ENCODE measurements at places on chromosomes 1 and 21. TPM values are rescaled to one million over a fixed set of nuclear protein-coding genes. Genes with fewer than 3 reads are reported as not detected.

DNA sequence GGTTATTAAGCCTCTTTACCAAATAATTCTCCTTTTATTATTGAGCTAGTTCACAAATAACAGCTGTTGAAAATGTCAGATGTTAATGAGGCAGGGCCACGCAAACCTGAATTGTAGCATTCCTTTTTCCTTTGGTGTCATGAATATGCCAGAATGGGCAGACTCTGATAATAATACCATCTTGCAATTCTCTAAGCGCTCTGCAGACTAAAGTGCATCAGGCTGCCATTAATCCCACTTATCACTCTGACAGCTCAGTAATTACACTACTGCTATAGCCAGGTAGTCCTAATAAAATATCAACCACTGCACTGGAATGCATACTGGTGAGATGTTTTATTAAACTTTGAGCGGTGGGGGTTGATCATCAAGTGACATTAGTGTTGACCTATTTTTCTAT, 177.7 kb downstream of the DPYD start:
- DNase-seq: no peak

GRCh38 chr1:109773203-109773899, 9.6 kb upstream of the EPS8L3 start:
- no peak for DNase-seq

Gene CD247
- polyA plus RNA-seq: not detected

GRCh38 chr1:7009741-7010525, 224.7 kb downstream of the CAMTA1 start:
- DNase-seq: no peak

DNA sequence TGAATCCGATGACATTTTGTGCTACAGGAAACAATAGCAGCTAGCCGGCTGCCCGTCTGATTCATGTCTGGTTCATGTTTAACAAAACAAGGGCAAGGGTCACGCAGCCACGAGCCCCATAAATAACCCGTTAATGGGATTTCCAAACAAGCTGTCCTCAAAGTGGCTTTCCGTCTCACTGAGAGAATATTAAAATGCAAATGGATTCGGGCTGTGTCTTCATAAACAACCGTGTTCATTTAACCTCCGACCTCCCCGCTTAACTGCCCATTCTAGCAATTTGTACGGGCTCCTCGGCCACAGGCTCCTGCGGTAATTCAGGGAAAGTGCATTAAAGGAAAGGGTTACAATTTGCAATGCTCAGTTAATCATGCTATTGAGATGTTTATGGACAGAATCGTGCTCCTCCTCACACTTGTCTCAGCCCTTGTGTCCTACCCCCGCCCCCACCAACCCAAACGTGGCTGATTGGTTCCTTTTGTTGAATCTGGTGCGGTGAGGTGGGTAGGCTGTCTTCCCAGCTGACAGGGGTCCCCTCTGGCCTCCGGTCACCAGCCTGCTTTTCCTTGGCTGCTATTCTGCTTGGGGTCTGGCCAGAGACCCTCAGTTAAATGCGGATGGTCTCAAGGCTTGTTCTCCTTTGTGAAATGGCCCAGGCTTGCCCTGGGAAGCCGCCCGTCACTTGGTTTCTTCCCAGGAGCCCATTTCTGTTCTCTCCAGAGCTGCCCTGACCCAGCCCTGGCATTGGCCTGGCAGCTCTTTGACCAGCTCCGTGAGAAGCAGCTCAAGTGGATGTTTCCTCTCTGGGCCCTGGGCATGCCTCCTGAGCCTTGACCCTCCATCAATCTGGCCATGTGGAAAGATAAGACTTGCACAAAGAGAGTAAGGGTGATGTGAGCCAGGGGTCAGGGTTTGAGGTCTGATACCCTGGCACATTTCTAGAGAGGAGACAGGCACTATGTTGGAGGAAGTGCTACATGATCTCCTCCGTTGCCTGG, 200.7 kb upstream of the POU3F1 start:
- DNase-seq: peak; percentile 17

Gene OLFML2B
- 3.5 TPM for polyA plus RNA-seq

Gene GABPB2
- polyA plus RNA-seq: 16.2 TPM

DNA sequence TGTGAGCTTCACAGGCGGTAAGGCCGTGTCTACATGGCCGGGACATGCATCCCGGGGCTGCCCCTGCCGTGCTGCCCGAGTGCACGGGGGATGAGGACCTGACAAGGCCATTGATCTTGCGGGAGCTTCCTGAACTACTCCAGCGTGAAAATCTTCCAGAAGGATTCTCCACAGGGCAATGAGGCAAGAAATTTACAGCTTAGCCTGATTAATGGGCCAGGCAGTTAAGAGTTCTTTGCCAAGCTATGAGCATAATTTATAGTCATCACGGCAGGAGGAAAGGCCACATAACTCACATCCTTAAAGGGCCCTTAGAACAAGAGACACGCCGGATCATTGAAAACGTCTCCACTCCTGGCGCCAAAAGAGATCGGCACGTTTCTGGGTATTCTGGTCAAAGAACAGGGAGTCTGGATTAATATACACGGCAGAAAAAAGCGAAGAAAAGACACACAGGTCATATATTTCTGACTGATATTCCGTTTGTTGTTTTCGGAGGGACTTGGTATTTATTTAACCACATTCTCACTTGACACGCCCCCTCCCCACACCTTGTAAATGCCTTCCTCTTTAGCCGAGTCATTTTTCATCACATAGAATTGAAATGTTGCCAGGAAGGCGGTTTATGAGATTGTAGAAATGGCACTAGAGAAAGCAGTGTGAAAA, 180.5 kb downstream of the DYRK1A start:
- DNase-seq: peak; percentile 19

DNA sequence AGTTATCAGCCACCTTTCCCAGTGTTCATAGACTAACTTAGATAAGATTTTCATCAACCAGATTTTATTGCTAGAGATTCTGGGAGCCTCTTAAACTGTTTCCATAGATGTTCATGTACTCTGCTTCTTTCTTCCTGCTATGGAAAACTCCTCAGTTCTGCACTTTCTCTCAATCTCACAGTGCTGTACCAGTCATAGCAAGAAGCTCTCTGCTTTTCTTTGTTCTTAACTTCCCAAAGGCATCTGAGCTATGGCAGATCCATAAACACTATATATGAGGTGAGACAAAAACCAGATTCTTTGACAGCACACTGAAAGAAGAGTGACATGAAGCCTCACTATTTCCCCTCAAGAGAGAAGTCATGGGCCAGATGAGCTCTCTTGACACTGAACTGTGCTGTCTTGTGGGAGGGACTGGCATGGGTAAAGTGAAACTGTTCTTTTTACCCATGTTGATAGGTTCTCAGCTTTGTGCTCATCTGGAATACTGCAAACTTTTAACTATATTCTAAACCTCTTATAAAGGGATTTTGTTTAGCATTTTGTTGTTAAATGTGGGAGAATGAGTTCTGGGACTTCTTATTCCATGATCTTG, 64.2 kb upstream of the LYPLAL1 start:
- no peak for DNase-seq

- DNase-seq: peak; percentile 10
Measured at GRCh38 chr1:33586106-33586505, 113.7 kb downstream of the ZSCAN20 start.

- DNase-seq: no peak
Measured at GRCh38 chr1:27604579-27605299, 795 bp upstream of the AHDC1 start.

- no peak for DNase-seq
Measured at GRCh38 chr1:109932679-109933078, 22.0 kb downstream of the CSF1 start.

Gene RCAN3
- polyA plus RNA-seq: 6.3 TPM

Gene SELP
- not detected for polyA plus RNA-seq

- DNase-seq: no peak
Measured at GRCh38 chr1:89815611-89816010, 5.2 kb upstream of the LRRC8D start.

DNA sequence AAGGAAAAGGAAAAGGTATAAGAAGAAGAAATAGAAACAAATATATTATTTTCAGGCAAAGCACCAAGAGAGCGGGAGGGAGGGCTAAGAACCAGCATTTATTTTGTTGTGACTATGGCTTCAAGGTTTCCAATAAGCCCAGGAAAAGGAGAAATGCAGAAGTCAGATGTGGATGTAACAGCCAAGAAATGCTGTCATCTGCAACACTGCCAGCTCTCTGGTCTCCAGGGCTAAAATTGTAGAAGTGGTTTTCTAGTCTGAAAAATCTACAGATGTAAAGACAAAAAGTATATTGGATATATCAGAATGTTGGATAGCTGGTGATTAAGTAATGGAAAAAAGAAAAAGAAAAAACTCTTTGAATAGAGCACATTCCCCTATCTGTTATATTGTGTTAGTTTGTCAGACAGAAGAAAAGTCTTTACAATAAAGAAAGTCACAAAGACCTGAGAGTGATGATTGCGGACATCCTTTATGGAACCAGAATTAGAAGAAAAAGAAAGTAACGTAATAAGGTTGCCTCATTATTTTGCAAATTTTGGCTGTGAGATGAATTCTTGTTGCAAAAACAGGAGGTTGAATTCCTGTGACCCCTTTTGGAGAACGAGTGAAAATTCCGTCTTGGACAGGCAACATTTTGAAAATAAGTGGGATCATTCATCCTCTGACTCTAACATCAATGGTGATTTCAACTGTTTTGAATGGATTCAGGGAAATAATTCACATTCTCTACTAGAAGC, 938.1 kb downstream of the TTLL7 start:
- DNase-seq: no peak

DNA sequence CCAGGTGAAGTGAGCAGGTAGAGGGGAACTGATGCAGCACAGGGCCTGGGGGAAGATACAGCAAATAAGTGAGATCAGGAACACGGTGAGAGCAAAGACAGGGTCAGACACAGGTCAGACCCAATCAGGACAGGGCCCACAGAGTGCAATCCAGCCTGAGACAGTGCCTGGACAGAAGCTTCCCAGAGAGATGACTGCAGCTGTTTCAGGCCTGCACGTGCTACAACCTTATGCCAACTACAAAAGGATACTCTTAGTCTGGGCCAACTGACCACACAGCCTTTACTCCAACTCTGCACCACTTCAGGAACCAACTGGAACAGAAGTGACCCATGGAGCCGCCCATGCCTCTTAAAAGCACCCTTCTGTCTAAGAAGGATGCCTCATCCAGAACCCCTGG, 228.0 kb downstream of the TOMM20 start:
- DNase-seq: no peak

DNA sequence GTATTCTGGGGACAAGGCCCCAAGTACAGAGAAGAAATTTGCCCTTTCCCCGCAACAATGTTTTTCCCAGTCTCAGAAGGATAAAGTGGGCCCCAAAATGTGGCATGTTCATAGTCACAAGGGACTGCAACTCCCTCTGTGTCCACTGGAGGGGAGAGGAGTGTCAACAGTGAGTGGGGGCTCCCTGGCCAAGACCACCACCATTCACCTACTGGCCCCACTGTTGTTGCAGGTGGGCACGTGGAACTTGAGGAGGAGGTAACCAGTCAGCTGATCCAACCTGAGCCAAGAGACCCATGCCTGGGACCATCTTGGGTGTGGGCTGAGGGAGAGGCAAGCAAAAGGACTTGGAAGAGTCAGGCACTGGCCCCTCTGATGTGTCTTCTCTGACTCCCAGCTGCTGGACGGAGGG, 777 bp downstream of the NUDT17 start:
- DNase-seq: no peak

GRCh38 chr1:195908121-195908520, 700.1 kb downstream of the KCNT2 start:
- DNase-seq: peak; percentile 13

Gene SMIM11
- 8.6 TPM for polyA plus RNA-seq

Gene RXRG
- not detected for polyA plus RNA-seq

GRCh38 chr1:223062177-223062576, 80.9 kb downstream of the TLR5 start:
- DNase-seq: no peak

Gene LZIC
- polyA plus RNA-seq: 9.1 TPM

DNA sequence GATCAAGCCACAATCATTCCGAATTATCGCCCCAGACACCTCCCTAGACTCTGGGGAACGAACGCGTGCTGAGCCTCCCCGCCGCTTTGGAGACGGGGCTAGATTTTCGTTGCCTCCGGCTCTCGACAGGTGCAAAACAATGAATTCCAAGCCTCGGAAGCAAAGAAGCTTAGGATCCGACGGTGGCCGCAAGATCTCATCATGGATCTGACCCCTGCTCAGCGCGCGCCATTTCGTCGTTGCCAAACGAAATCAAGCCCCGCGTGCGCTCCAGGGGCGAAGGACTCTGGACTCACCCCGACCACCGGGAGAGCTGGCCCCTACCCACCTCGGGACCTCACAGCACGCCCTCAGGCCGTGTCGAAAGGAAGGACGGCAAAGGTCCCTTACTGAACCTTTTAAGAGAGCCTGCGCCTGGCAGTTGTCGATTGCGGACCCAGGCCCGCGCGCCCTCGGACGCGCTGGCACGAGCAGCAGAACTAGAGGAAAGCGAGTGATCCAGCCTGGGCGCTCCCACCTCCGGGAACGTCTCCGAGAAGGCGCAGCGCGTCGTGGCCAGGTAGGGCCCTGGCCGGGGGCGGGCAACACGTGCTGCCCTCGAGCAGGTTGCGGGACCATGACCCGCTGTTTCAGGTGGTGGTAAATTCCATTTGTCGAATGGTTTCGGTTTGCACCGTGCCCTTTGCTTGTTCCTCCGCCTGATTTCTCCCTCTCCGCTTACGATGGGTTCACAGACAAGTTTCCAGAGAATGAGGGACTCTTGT, 1.6 kb upstream of the RUNX3 start:
- no peak for DNase-seq

DNA sequence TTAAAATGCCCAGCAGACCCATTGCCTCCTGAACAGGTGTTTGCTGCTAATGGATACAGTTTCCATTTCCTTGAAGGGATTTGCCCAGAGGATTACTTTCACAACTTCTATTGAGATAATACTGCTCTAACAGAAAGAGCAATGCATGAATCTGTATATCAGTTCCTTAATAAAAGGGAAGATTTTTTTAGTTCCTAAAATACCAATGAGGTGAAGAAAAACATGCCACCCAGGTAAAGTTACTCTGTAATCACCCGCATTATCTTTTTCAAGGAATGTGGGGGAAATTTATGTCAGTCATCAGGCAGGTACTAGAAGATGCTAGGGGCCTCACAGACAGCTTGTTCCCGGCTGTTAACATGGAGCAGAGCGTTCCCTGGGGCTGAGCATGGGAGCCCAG, 41.1 kb downstream of the KCNJ15 start:
- no peak for DNase-seq

GRCh38 chr1:182240085-182240484, 151.5 kb downstream of the GLUL start:
- DNase-seq: no peak

GRCh38 chr1:34916104-34916503, 13.3 kb downstream of the DLGAP3 start:
- DNase-seq: no peak

GRCh38 chr1:176101951-176102642, 105.0 kb downstream of the COP1 start:
- DNase-seq: no peak

- no peak for DNase-seq
Measured at GRCh38 chr1:219340796-219341195, 167.1 kb downstream of the LYPLAL1 start.

Gene ARMH1
- polyA plus RNA-seq: 0.71 TPM

- DNase-seq: no peak
Measured at GRCh38 chr1:24417681-24418080, 2.1 kb downstream of the NIPAL3 start.
